ENCODE measurements at places on chromosomes 7 and 10. TPM values are rescaled to one million over a fixed set of nuclear protein-coding genes. Genes with fewer than 3 reads are reported as not detected.
A peak's percentile ranks its signal among the peaks of the same experiment; 100 is the strongest.

DNA sequence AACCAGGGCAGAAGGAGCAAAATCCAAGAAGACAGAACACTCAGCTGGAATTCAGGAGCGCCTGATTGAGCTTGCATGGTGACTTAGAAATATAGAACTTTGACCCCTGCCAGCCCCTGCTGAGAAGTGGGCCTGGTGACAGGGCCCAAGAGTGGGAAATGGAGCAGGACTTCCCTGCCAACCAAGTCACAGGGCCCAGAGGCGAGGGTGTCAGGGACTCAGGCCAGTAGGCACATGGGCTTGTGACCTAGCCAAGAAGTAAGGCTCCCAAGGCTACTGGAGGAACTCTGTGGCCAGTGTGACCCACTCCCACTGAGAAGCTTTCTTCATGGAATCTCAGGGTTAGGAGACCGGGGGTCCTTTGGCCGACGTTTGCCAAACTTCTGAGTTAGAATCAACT is 31.9 kb downstream of the LRRC20 start:
- no peaks in the 10 kb centered on the region for H3K4me1 ChIP-seq
- no peaks in the 10 kb centered on the region for H3K27me3 ChIP-seq
- no peak overlapping the region for H3K27ac ChIP-seq
- DNase-seq = no peak
- H3K36me3 ChIP-seq = no peaks in the 10 kb centered on the region

GRCh38 chr7:73820013-73820412 is 10.8 kb upstream of the CLDN4 start:
- H3K27ac ChIP-seq = no peak overlapping the region
- no peak overlapping the region for H3K4me3 ChIP-seq
- no peaks in the 10 kb centered on the region for H3K36me3 ChIP-seq

GRCh38 chr7:29063236-29063635 is 83.1 kb downstream of the CPVL start:
- H3K27ac ChIP-seq = no peak overlapping the region
- no peaks in the 10 kb centered on the region for H3K4me1 ChIP-seq
- no peak overlapping the region for H3K4me3 ChIP-seq

DNA sequence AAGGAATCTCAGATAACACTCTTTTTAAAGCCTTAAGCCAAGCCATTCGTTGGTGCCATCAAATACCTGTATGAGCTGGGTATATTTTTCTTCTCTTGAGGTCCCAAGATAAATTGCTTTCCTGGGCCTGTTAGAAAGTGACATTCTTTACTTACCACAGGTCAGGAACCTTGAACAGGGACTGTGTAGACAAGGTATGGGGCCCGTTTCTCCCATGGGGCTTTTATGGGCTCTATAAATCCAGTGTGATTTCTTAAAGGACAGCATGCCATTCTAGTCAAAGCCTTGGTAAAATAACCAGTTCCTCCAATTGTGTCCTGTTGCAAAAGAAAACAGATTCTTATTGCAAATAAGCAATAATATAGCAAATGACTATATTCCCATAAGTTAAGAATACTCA is 24.8 kb upstream of the ARHGAP12 start:
- no peak for DNase-seq
- peak overlapping the region; percentile 29 for H3K27ac ChIP-seq
- H3K4me3 ChIP-seq = no peak overlapping the region
- H3K36me3 ChIP-seq = no peaks in the 10 kb centered on the region
- H3K4me1 ChIP-seq = peaks cover 16% of the 10 kb centered on the region

DNA sequence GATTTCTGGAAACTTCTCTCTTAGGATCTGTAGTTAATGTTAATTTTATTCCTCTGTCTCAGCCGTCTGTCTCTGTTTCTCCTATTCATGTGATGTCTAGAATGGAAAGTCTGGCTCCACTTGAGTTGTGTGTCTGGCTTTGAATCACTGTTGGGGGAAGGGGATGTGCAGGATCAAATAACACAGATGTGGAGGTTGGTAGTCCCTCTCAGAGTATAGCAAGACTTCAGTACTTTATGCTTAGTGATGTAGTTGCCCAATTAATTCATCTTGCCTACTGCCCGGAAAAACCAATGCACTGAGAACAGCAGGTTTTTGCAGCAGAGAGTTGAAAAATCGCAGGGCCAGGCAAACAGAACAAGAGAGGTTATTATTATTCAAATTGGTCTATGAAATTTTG is 79.2 kb downstream of the PHTF2 start:
- no peak for DNase-seq
- H3K27me3 ChIP-seq = no peaks in the 10 kb centered on the region
- H3K36me3 ChIP-seq = no peaks in the 10 kb centered on the region
- H3K4me1 ChIP-seq = no peaks in the 10 kb centered on the region

- no peak overlapping the region for H3K27ac ChIP-seq
- H3K4me1 ChIP-seq = no peaks in the 10 kb centered on the region
- H3K27me3 ChIP-seq = no peaks in the 10 kb centered on the region
- H3K36me3 ChIP-seq = no peaks in the 10 kb centered on the region
- no peak for DNase-seq
Observed at GRCh38 chr7:82419200-82419599, 24.4 kb downstream of the CACNA2D1 start.

DNA sequence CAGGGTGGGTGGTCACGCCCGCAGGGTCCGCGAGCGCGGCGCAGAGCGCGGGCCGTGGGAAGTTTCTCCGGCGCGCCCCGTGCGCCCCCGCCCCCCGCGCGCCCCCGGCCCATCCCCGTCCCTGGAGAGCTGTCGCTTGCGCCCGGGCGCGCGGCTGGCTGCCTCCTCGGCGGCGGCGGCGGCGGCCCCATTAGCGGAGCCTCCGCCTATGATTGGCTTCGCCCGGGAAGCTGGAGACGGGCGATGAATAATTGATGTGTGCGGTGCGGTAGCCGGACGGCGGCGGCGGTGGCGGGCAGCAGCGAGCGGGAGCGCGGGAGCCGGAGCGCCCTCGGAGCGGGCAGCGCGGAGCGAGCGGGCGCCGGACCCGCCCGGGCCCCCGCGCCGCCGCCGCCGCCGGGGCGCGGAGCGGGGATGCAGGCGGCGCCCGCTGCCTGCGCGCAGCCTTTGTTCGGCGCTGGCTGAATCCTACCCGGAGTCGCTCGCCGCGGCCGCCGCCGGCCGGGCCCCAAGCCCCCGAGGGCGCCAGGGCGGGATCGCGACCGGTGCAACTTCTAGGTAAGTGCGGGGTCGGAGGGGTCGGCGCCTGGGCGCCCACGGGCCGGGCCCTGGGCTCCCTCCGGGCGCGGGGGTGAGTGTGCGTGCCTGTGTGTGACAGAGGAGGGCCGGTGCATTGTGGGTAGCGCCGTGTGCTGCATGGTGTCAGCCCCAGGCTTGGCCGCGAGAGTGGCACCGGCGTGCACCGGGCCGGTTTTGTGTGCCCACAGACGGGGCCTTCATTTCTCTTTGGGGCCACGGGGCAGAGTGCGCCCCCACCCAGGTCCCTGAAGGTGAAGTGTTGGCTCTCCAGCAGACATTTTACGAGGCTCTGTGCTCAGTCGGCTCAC is 103.8 kb upstream of the PPIF start:
- peaks cover 20% of the 10 kb centered on the region for H3K4me1 ChIP-seq
- H3K36me3 ChIP-seq = no peaks in the 10 kb centered on the region
- H3K4me3 ChIP-seq = no peak overlapping the region
- H3K27ac ChIP-seq = no peak overlapping the region
- H3K27me3 ChIP-seq = no peaks in the 10 kb centered on the region

DNA sequence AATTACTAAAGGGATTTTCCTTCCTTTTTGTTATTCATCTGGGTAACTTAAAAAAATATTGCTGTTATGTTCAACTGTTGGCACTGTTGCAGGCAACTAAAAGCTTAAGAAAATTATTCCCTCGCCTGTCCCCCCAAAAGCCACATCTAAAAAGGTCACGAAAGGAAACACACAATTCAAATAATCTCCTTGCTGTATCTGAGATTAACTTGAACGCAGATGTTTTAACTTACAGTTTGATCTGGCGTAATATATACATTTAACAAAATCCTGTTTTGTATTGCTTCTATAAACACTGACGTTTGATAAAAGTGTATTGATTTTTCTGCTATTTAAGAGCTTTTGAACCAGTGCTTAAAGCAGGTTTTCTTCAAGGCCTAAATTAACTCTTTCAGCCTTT is 432.1 kb downstream of the SUGCT start:
- no peak overlapping the region for H3K27ac ChIP-seq
- no peaks in the 10 kb centered on the region for H3K36me3 ChIP-seq
- no peaks in the 10 kb centered on the region for H3K4me1 ChIP-seq
- no peak overlapping the region for H3K4me3 ChIP-seq
- no peak for DNase-seq
- H3K27me3 ChIP-seq = no peaks in the 10 kb centered on the region

- H3K4me1 ChIP-seq = no peaks in the 10 kb centered on the region
- H3K27me3 ChIP-seq = peaks cover 23% of the 10 kb centered on the region
- no peak for DNase-seq
- H3K27ac ChIP-seq = no peak overlapping the region
Observed at GRCh38 chr10:69583106-69583505, 9.9 kb upstream of the NEUROG3 start.

DNA sequence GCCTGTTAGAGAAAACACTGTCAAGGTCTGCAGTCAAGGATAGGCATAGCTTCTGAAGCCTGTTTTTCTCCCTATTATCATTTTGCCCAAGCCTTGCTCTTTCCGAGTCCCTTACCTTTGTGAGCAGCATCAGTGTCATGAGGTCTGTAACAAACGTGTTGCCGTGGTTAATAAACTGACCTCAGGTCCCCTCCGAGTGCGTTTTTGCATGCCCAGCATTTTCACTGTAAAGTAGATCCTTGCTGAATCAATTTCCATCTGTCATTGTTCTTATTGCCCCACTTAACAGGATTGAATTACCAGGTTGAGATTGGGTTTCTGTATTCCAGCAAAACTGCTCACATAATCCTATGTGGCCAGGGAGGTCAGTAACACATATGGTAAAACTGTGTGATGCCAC is 110.3 kb downstream of the ZNF248 start:
- no peaks in the 10 kb centered on the region for H3K36me3 ChIP-seq
- DNase-seq = no peak
- H3K4me3 ChIP-seq = no peak overlapping the region
- H3K27ac ChIP-seq = no peak overlapping the region
- H3K27me3 ChIP-seq = no peaks in the 10 kb centered on the region

DNA sequence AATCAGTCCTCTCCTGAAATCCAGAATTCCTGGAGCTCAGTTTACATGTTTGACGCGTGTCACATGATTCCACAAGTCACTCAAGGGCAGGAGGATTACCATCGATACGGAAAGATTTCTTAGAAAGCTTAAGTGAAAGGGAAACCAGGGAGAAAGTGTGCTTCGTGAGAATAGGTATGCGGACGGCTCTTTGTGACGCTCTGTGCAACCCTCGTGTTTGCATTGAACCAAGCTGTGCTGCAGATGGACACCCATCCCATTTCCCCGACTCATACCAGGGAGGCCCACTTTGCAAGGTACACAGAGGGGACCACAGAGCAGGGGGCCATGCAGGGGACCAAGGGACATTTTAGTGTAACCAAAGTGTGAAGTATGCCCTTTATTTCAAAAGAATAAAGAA is 43.2 kb downstream of the IKZF1 start:
- DNase-seq = no peak
- peaks cover 12% of the 10 kb centered on the region for H3K27me3 ChIP-seq
- H3K4me3 ChIP-seq = no peak overlapping the region

DNA sequence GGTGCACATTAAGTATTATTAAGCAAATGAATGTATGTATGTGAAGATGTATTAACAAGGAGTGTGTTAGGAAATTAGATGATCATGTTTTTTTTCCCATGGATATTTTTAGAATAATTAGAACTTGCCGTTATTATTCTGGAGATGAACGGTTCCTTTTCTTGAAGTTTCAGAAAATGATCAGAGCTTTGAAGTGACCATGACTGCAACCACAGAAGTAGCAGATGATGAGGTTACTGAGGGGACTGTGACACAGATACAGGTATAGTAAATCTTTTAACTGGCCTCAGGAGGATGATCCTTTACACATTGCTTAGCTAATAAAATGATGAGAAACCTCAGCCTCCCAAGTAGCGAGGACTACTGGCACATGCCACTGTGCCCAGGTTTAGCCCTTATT is 18.6 kb downstream of the DMTF1 start:
- peaks cover 80% of the 10 kb centered on the region for H3K36me3 ChIP-seq
- no peaks in the 10 kb centered on the region for H3K4me1 ChIP-seq
- DNase-seq = no peak
- no peak overlapping the region for H3K27ac ChIP-seq
- H3K4me3 ChIP-seq = no peak overlapping the region

DNA sequence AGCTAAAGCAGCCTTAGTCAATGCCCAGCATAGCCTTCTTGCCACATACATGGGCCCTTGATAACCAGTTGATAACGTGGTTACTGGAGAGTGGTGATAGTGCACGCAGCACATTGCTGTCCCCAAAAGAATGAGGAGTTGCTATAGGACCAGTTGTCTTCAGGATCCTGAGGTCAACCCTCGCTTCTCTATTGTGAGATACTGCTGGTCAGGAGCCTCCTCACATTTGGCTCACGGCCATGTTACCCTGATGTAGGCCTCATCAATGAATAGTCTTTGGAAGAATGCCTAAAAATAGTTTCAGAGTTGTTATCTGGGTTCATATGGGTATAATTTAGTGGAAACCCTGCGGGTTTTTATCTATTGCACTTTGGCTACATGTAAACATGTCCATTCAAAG is 230.7 kb downstream of the VTI1A start:
- no peaks in the 10 kb centered on the region for H3K27me3 ChIP-seq
- no peak for DNase-seq
- H3K27ac ChIP-seq = no peak overlapping the region

AKR1C8 gene
- not detected for total RNA-seq

SFRP4 gene
- 0.25 TPM for total RNA-seq

BICC1 gene
- total RNA-seq = not detected

PNLIPRP3 gene
- not detected for total RNA-seq

CDK5 gene
- 19.8 TPM for total RNA-seq

SYT15 gene
- total RNA-seq = 1.6 TPM

CREM gene
- total RNA-seq = 21.4 TPM

SFXN4 gene
- 58.2 TPM for total RNA-seq

GCK gene
- total RNA-seq = 0.34 TPM

CNTNAP2 gene
- 0.37 TPM for total RNA-seq

All from HCT116 (cell line).